ENCODE measurements at places on chromosomes 2 and 18. TPM values are rescaled to one million over a fixed set of nuclear protein-coding genes. Genes with fewer than 3 reads are reported as not detected.

AMER3 gene
- total RNA-seq: 1.1 TPM

COLEC12 gene
- total RNA-seq: 88.8 TPM

NYAP2 gene
- total RNA-seq: not detected

PELI1 gene
- 184 TPM for total RNA-seq

SRD5A2 gene
- total RNA-seq: not detected

CCDC138 gene
- total RNA-seq: 30.7 TPM

All from endodermal cell (in vitro differentiated cells).